Femur (tissue), 1 donor: ENCODE measurements at places on chromosomes 2 and 18.

DNA sequence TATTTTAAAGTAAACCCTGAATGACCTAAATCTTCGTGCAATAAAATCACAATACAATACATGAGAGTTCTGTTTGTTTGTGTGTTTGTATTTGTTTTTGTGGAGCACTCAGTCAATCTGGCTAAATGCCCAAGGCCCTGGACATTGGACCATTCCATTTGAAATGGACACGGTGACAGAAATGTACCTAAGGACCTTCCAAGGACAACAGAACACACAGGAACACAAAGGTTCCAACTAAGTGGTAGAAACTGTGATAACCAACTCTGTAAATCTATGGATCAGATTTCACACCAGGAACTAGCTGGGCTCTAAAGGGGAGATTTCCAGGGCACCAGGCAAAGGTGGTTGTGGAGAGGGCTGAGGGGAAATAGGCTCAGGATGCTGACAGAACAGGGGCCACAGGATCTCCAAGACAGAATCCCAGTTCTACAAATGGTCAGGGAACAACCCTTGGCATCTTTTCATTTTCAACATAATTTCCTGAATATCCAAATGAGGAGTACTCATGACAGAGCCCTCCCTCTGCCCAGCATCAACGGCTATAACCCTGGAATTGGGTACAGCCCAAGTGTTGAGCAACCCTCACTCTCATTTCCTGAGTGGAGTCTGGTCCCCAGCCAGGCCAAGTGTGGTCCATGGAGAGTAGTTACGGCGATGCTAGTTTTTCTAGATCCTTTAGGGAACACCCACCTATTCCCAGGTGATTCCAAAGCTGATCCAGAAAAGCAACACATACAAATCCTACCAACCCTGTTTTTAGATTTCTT, 78.4 kb downstream of the NCKAP5 start:
- DNase-seq: no peak

DNA sequence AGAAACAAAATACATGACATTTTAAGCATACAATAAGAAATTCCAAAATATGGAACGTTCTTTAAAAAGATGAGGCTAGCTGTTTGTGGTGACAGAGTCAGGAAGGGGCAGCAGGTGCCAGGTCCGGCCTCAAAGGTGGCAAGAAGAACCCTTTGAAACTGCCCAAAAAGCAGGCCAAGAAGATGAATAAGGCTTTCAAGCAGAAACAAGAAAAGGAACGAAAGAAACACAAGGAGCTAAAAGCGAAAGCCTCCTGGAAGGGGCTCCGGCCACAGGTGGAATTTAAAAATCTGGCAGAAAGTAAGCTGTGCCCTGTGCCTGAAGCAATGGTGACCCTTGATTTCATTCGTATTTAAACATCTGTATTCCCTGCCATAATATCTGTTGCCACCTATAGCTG, 5.5 kb downstream of the WDR33 start:
- DNase-seq: no peak

DNA sequence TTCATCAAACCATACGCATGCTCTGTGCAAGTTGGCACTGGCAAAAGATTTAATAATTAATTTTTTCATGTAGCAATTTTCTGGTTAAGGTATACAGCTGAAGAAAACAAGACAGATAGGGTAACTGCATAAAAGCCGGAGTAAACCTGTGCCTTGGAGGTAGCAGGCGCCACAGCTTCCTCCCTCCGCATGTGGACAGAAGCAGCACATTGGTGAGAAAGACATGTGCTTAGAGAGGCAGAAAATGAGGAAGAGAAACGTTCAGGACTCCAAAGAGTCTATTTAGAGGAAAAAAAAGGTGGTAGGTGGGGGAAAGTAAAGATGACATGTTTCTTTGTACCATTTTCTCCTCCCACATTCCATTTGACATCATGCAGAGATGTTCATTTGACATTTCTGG, 9.3 kb downstream of the ST6GAL2 start:
- no peak for DNase-seq

GRCh38 chr2:86790134-86790675, 508 bp downstream of the CD8A start:
- no peak for DNase-seq

DNA sequence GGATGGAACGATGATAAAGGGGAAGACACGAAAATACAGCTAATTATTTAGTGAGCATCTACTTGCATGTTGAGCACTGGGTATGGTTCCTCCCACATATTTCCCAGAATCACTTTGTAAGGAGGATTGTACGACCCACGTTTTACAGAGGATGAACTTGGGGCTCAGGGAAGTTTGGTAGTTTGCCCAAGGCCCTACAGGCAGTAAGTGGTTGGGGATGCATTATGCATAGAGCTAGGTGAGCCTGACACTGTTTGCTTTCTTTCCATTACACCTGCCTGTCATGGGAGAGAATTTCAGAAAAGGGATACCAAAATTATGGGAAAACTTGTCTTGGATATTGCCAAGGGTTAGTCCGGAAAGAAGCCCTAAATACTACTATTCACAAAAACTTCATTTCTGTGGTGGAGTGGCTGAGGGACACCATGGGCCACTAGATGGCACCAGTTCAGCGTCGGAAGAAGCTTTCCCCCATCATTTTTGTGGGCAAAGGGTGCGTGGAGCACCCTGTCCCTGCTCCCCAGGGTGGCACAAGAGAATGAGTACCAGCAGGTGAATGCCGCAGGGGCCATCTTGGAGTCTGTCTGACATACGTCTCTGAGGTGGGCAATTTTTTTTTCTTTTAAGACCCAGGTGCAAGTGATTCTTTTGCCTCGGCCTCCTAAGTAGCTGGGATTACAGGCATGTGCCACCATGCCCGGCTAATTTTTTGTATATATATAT, 23.5 kb upstream of the C18orf32 start:
- DNase-seq: peak; percentile 56

- DNase-seq: no peak
These were observed 27.7 kb downstream of the LAMA3 start for GRCh38 chr18:23716966-23717365.

- no peak for DNase-seq
These were observed 26.4 kb downstream of the ALK start for GRCh38 chr2:29894822-29895614.

DNA sequence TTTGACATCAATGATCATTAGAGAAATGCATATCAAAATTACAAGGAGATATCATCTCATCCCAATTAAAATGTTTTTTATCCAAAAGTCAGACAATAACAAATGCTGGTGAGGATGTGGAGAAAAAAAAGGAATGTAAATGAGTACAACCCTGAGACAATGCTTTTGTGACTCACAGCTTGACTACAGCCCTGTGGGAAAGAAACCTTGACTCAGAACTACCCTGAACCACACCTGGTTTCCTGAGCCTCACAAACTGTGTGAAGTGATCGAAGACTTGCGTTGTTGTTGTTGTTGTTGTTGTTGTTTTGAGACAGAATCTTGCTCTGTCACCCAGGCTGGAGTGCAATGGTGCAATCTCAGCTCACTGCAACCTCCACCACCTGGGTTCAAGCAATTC, 266.6 kb upstream of the MYT1L start:
- DNase-seq: no peak

- DNase-seq: no peak
These were observed 60.1 kb upstream of the CHMP1B start for GRCh38 chr18:11791131-11791530.

- DNase-seq: no peak
These were observed 16.8 kb downstream of the ARID5A start for GRCh38 chr2:96553176-96553956.

DNA sequence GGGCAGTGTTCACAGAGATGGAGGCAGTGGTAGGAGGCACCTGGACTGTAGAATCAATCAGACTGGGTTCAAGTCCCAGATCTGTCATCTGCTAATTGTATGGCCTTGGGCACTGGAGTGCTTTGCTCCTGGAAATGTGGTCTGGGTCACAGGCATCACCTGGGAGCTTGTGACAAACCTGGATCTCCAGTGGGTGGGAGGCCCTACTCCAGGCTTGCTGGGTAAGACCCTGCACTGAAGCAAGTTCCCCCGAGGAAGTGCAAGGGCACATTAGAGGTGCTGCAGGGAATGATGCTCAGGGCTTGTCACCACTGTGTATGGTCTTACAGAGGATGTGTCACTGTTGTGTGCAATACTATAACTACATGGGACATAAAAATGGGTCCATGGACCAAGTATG, 220.5 kb upstream of the ID2 start:
- DNase-seq: no peak

GRCh38 chr18:64091526-64091925, 57.4 kb downstream of the LINC00305 start:
- no peak for DNase-seq

- DNase-seq: no peak
These were observed 379.9 kb downstream of the LPIN1 start for GRCh38 chr2:12126318-12126717.

DNA sequence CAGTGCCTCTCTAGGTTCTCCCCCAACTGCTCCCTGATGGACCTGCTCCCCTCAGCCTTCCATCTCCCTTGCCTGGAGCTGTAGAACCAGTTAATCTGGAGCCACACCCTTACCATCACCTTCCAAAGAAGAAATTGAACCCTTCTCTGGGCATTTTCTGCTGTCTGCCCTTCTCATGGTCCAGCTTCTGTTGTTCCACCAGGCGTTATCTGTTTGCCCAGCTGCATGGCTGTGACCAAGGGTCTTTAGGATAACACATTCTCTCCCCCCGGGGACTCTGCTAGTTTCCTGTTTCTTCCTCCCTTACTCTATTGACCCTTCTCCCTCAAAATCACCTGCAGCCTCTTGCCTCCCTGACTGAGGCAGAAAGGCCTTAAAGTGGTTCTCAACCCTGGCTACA, 3.2 kb upstream of the ANKRD53 start:
- DNase-seq: no peak

- DNase-seq: no peak
These were observed 47.8 kb downstream of the CYP27C1 start for GRCh38 chr2:127172306-127172705.

- no peak for DNase-seq
These were observed 58.0 kb downstream of the NEDD4L start for GRCh38 chr18:58102018-58102417.

GRCh38 chr2:129253461-129253812, 726.0 kb upstream of the RAB6C start:
- no peak for DNase-seq

DNA sequence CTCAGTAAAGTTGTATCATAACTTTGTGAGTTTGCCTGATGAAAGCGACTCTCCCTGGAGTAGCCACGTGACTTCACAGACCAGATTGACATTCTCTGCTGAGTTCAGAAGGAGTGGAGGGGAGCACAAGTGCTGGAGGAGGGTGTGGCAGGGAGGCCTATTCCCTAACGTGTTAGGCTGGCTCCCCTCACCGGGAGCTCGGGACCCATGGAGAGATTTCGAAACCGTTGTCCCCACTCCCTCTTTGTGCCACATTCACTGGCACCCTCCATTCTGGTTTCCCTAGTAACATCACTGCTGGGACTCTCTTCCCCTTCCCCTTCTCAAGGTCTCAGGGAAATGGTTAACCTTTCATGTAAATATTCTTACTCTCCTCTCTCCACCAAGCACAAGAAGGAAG, 279.9 kb downstream of the ALPK2 start:
- DNase-seq: no peak

DNA sequence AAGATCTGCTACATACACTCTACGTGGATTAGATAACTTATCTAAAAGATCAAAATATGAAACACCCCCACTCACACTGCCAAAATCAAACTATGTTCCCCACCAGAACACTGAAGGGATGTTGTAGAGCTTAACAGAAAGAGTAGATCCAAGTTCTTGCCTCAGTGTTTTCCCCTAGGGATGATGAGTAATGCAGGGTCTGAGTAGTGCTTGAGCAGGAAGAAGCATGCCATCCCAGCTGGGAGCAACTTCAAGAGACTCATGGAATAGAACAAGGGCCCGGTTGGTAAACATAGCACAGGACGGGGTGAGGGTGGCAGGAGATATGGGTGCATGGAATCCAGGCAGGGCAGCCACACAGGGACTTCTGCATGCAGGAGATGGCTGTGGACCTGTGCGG, 74.3 kb downstream of the SNTG2 start:
- no peak for DNase-seq

GRCh38 chr2:188349019-188349418, 57.3 kb downstream of the GULP1 start:
- DNase-seq: no peak
